ENCODE measurements at places on chromosomes 2 and 18.

GRCh38 chr2:103618112-103618511 lies 856.3 kb downstream of the TMEM182 start:
- no peak for DNase-seq

GRCh38 chr2:236802862-236803261 lies 233.2 kb downstream of the ACKR3 start:
- no peak for DNase-seq

DNA sequence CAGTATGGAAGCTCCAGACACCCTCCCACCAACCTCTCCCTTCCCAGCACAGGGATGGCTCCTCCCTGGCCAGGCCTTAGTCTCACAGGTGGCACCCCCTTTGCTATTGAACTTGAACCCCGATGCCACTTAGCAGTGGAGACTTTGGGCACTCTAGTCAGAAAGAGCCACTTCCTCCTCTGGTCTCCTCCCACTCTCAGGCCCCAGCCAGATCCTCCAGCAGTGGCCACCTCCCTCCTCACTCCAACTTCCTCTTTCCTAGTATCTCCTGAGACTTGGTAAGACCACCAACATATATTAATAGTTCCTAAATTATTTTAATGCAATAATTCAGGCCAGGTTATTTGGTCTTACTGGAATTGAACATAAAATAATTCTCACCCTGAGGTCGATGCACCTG lies 437.2 kb upstream of the ID2 start:
- DNase-seq, result no peak

DNA sequence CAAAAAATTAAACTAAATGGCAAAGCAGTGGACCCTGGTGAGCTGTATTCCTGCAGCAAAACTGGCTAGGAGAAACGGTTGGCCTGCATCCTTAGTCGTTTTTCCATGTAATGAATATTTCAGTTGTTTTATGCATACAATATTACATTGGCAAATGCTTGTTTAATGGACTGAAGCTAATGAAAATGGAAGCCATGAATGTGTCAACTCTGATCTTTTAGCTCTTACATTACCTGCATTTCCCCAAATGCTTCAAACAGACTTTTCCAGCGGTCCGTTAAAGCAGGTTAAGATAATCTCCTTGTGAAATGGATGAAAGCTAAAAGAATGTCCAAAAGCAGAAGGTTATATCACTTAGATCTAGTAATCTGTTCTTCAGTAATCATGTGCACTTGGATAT lies 686.3 kb upstream of the SETBP1 start:
- no peak for DNase-seq

GRCh38 chr2:44707945-44708660 lies 233.4 kb upstream of the SIX3 start:
- no peak for DNase-seq

DNA sequence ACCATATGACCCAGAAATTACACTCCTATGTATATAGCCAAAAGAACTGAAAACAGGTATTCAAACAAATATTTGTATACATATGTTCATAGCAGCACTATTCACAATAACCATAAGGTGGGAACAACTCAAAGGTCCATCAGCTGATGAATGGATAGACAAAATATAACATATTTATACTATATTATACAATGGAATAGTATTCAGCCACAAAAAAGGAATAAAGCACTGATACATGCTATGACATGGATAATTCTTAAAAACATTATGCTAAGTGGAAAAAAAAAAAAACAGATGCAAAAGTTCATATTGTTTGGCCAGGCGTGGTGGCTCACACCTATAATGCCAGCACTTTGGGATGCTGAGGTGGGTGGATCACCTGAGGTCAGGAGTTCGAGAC lies 52.0 kb downstream of the SLC25A12 start:
- DNase-seq, result no peak

DNA sequence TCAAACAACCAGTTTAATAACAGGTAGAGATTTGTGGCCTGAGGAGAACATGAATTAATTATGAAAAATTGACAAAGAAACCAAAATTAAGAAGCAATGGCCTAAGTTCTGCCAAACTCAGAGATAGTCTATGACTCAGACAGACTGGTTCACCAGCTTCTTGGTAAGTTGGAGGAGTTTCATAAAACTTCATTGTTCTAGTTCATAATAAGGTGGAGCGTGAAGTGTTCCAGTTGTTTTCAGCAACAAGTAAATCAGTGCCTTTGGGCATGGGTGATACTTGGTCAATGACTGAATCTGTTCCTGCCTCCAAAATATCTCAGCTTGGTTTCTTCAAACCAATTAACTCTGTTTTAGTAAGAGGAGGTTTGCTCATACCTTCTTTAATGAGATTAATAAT lies 40.0 kb downstream of the SLC40A1 start:
- DNase-seq, result no peak

Measured in naive thymus-derived CD8-positive, alpha-beta T cell (primary cell).